ENCODE measurements at places on chromosomes 2 and 18.

- no peak for DNase-seq
Measured at GRCh38 chr18:77299706-77300105, 50.1 kb downstream of the GALR1 start.

DNA sequence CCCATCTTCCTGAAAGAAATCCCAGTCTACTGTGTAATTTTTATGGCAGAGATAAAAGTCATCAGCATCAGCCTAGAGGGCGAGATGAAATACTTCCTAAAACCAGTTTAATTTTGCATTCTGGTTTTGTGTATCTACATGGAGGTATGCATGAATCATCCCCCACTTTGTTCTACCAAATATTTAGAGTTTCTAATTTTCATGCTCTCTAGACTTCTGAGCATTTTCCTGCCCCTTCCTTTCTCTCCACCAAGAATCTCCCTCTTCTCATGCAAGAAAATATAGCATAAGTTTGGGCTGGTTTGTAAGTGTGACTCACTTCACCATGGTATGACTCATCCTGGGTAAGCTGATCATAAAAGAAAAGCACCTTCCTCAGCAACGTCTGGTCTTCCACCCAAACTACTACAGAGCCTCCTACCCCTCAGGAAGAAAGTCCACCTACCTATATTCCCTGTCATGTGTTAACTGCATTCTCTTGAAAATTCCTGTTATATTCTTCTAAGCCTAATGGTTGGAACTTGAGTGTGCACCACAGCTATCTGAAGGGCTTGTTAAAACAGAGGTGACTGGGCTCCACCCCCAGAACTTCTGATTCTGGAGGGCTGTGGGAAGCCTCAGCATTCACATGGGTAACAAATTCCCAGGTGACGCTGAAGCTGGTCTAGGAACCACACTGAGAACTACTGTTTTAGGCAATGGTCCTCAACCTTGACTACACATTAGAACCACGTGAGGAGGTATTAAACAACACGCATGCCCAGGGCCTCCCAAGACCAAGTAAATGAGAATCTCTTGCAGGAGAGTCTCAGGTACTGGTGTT lies 37.4 kb upstream of the RAPGEF4 start:
- DNase-seq: peak; percentile 10

- no peak for DNase-seq
Measured at GRCh38 chr18:49819071-49819662, 5.8 kb upstream of the ACAA2 start.

DNA sequence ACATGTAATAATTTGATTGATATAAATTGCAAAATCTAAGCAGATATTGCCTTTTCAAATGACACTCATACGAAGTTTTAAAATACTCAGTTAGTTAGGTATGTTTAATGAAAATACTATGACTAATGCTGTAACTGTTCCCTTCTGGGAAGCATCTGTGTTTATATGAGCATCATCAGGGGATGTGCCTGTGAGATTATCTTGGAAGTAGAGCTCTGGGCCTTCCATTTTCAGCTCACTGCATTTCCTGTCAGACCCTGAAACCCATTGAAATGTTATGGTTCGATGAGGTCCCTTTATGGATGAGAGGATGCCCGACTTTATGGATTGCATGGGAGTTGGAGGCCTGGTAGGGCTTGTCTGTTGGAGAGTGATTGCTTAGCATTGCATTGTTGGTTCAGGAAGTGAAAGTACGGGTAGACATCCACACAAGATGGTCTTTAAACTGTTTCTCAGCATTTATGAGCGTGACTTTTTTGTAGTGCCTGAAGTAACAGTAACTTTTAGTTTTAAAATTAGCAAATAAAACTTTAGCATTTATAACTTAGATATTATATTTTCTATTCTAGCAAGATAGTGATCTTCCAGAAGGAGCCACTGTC lies 28.7 kb downstream of the ELP2 start:
- no peak for DNase-seq

DNA sequence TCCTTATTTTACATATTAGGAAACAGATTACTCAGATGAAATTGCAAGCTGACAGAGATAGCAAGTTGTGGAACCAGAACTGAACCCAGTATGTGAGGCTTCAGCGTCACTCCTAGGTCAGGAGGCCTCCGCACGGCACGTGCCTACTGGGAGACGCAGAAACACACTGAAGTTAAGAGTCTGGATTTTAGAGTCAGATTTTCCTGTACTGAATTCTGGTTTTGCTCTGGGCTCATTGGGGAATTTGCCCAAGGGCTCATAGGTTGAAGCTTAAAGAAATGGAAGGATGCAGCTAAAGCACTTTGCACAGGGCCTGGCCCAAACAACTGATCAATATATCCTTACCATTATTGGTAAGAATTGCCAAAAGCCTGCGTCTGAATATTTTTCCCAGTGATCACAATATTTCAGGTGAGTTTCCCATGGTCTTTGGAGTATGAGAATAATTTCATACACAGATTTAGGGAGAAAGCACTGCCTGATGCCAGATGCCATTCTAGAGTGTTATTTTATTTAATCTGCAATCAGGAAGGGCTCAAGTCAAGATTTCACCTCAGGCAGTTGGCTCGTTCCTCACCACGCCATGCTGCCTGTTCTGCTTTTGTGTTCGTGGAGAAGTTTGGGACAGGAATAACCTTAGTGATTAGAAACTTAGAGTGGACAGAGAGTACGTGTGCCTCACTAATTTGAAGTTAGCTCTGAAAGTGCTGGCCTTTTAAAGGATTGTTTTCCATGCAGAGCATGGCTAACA lies 331.9 kb downstream of the MYCN start:
- DNase-seq: no peak

DNA sequence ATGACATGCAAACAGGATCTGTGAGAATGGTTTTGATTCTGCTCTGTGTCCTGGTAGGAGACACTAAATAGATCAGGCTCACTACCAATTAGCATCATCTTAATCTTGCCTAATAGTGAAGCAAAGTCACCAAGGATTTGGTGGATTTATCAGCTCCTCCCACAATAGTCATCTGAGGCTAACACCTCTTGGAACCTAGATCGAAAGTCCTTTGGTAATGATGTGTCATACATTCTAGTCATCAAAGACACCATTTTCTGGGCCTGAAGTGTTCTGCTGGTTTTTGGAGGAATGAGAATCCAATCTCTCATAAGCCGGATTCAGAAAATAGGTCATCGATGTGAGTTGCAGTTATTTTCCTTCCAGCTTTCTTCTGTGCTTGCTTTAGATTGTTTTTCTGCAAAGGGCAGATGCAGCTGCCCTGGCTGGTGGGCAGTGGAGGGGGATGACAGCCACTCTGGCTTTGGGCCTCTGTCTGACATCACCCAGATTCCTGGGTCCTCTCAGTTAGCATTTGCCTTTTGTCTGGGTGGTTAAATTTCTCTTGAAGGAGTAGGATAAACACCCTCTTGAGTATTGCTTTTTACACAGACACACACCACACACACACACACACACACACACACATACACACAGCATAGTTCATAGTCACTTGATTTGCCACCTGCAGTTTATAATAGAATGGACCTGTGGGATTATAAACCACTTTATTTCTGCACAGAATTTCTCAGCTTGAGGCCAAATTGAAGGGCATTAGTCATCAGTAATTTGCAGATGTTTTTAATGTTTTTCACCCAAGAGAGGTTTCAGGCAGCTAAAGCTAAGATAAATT lies at the start of gene MYO3B:
TSS of gene MYO3B (plus strand) at position 198 of the 832 bp plus-strand sequence. CDS start at position 339, 141 bp downstream.
- no peak for DNase-seq

- no peak for DNase-seq
Measured at GRCh38 chr2:203661279-203661908, 45.0 kb upstream of the CD28 start.

- no peak for DNase-seq
Measured at GRCh38 chr2:10814571-10815331, 2.2 kb upstream of the PDIA6 start.

DNA sequence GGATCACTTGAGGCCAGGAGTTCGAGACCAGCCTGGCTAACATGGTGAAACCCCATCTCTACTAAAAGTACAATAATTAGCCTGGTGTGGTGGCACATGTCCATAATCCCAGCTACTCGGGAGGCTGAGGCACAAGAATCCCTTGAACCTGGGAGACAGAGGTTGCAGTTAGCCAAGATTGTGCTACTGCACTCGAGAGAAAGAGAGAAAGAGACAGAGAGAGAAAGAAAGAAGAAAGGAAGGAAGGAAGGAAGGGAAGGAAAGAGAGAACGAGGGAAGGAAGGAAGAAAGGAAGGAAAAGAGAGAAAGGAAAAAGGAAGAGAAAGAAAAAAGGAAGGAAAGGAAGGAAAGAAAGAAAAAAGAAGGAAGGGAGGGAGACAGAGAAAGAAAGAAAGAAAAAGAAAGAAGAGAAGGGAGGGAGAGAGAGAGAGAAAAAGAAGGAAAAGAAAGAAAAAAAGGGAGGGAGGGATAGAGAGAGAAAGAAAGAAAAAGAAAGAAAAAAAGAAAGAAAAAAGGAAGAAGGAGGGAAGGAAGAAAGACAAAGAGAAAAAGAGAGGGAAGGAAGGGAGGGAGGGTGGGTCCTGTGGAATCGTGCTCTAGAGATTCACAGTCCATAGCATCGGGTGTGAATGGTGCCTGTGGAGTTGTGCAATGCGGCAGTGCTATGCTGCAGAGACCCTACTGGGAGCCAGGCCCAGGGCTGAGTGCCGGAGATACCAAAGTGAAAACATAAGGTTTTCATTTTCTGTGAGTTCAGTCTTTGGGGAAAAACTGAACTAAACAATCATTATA lies 4.6 kb upstream of the SDC1 start:
- no peak for DNase-seq

DNA sequence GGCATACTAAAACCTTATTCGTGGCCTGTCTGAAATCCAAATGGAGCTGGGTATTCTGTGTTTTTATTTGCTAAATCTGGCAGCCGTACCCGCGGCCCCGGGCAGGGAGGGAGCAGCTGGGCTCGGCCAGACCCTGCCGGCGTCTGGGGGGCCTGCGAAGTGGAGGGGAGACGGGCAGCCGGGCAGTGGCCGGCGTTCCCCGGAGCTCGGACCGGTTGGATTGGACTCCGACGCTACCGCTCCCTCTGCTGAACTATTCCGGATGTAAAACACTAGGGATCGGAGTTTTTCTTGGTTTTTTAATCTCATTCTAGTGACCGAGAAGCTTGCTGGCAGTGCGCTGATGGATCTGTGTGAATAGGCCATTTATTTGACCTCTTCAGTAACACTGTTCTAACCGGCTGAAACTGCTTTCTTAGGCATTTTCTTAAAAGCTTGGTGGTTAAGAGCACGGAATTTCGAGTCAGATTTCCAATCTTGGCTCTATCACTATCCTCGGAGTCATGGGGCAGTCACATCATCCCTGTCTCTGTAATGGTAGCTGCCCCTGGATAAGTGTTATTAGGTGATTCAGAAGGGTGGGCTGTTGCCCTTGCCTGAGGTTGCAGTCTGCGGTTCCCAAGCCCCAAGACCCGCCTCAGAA lies 694 bp downstream of the UNC50 start:
- DNase-seq: no peak

DNA sequence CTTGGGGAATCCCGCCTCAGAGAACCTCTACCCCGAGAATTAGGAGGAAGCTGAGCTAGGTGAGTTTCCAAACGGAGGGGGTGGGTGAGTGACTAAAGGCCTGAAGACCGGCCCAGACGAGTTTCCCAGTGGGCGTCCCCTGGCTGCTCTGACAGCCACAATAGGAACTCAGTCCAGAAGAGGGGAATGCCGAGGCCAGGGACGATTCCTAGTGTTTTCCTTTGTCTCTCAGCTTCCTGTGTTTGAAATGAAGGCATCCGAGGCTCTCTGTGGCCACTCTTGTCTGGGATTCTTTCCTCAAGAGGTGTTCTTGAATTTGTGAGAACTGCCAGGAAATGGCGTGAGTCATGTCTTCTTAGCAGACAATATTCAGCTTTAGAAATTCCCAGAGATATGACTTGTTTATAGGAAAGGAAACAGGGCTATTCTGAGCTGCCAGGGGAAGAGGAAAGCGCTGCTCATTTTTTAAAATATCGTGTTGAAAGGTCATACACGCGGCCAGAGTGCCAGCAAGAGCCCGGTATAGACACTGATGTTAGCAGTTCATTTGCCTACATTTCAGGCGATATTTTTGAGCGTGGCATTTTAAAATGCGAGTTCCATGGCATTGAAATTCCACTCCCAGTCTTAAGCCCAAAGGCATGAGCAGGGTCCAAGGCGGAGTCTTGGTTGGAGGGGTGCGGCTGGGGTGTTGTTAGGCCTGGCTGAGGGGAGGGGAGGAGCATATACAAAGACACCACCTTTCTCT lies 169.1 kb upstream of the KLF7 start:
- peak; percentile 25 for DNase-seq

DNA sequence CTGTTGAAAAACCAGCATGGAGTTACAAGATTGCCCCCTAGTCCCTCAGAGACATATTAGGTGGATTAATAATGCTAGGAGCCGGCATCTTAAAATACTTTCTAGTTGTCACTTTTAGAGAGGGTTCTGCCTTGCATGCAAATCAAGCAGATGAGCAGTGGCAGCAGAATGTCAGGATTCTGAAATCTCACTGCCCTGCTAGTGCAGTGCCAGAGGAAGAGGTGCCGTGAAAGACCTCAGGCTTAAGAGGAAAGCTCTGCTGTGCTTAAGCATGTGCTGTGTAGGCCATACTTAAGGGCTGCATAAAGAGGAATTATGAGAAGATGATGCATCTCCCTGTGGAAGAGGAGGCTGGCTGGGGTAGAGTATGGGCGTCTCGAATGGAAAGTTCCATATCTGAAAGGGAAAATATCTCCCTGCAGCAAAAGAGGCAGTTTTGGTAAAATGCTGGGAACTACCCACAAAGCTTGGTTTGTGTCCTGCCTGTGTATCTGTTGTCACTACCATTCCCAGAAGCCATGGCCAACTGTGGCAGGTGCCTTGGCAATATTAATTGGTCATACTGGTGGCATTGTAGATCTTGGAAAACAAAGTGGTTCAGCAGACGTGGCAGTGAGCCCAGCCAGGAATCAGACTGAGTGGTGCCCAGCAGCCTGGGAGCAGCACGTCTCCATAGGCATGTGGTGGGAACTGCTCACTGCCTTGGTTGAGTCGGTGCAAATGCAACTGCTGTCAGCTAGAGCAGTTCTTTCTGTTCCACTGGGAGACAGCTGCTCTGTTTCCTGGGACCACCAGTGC lies 131.9 kb downstream of the EVA1A start:
- no peak for DNase-seq

- no peak for DNase-seq
Measured at GRCh38 chr2:200747668-200748618, 63.8 kb upstream of the BZW1 start.

DNA sequence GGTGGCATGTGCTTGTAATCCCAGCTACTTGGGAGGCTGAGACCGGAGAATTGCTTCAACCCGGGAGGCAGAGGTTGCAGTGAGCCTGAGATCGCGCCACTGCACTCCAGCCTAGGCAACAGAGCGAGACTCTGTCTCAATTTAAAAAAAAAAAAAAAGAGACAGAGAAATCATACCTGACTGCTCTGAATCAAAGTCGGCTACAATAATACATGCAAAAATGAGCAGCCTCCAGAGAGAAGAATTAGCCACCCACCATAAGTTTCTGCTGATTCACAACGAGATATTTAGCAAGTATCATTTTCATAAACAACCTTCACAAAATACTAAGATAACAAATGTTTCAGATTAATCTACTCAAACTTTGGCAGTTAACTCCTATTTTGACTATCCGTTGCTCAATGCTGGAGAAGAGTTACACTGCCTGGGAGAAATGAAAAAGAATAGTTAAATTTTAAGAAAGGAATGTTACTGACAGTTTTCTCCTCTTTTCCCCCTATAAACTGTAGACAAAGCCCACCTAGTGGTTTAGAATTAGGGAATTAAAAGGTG lies 1.5 kb downstream of the OSBPL1A start:
- no peak for DNase-seq

- DNase-seq: no peak
Measured at GRCh38 chr2:43070676-43071502, 155.5 kb downstream of the ZFP36L2 start.

GRCh38 chr2:44230378-44230777 lies 44.9 kb upstream of the SLC3A1 start:
- no peak for DNase-seq
